ENCODE measurements at places on chromosomes 6 and 20.

DNA sequence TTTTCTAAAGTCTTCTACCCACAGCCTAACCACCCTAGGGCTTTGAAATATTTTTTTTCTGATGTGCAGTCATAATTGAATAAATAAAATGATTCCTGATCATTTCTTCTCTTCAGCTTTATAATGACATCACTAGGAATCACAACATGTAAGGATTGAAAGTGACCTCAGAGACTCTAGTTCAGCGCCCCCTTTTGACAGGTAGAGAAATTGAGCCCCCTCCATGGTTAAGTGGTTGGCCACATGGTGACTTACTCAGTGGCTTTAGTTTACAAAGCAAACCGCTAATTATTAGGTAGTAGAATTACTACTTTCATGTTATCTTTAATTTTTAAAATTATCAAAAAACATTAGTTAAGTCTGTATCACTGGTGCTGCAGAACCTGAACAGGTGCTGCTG is 13.3 kb upstream of the SLC2A12 start:
- DNase-seq: peak; percentile 22

DNA sequence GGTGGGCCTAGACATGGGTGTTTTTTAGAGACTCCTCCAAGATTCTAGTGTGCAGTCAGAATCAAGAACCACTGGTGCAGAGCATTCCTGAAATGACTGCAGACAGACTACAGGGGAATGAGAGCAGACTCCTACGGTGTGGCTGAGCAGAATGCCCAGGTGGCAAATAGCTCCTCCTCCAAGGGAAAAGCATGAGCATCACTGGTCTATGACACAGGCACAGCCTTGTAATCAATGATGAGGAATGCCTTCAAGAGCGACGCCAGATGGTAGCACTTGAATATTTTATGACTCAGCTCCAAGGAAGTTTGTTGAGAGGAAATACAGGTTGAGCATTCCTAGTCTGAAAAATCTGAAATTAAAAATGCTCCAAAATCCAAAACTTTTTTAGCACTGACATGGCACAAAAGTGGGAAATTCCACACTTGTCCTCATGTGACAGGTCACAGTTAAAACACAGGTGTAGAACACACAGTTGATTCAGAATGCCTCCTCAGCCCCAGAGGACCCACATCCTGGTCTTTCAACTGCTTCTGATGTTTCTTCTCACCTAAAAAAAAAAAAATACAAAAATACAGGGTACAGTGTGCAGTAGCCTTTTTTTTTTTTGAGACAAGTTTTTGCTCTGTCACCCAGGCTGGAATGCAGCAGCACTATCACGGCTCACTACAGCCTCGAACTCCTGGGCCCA is 10.6 kb upstream of the FAM8A1 start:
- DNase-seq: no peak

- peak; percentile 75 for DNase-seq
These were observed 6.0 kb upstream of the TRIM26 start for GRCh38 chr6:30219244-30219643.

- no peak for DNase-seq
These were observed 81.3 kb upstream of the SPTLC3 start for GRCh38 chr20:12927489-12927888.

DNA sequence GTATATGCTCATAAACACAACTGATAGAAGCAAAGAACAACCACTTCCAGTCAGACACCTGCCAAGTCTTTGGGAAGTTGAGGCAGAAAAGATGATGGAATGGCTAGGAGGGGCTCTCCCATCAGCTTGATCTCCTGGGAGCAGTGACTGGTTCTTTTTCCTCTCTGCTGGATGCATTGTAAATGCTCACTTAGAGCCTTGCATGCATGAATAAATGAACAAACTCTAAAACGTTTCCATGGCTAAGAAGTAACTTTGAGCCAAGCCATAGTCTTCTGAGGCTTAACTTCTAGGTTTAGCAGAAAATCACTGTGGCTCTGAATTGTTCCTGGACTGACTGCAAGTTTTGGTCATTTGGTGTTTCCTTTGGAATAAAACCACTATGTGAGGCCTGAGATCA is 166.4 kb upstream of the CITED2 start:
- no peak for DNase-seq

- DNase-seq: peak; percentile 3
These were observed 24.4 kb downstream of the ARG1 start for GRCh38 chr6:131597446-131597845.

DNA sequence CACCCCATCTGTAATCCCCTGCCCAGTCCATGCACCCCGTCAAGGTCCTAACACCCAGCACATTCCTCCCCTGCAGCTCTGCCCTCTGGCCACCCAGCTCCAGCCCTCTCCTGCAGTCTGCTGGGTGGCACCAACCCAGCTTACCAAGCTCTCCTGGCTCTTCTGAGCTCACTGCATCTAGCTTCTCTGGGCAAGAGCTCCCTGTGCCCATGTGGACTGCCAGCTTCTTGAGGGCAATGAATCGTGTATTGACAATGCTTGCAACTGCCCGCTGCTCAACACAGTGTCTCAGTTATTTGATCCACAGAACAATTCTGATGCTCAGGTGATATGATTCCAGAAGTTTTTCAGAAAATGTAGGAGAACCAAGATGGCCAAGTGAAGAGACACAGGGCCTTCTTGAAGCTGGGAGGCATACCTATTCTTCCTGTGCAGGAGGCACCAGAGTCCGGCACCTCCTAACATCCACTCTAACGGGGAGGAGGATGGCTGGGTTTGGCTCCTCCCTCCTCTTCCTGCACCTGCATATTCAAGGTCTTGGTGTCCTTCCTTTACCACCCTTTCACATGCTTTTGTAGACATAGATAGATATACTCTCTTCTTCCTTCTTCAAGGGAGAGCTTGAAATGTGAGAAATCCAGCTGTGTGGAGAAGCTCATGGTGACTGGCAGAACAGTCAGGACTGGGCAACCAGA is 85.6 kb downstream of the TRERF1 start:
- no peak for DNase-seq

DNA sequence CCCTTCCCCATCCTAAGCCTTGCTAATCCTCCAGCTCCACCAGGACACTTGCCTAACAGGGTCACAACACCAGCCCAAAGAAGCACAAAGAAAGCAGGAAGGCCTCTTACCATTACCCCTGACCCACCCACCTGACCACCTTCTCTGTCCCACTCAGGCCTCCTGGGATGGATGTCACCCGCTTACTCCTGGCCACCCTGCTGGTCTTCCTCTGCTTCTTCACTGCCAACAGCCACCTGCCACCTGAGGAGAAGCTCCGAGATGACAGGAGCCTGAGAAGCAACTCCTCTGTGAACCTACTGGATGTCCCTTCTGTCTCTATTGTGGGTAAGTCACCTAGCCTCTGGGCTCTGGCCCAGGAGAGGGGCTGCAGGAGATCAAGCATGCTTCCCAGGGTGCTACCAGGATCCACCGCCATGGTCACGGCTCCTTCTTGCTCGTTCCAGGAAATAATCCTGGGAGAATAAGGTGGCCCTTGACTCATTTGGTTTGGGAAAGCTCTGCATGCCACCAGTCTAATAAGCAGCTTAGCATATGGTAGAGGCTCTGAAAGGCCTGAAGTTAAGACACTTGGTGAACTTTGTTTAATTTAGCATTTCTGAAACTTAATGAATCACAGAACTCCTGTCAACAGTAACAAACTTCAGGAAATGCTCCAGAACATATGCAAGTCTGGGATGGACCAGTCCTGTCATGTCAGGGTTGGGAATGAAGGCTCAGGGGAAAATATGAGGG is 19.2 kb downstream of the ASIP start:
- no peak for DNase-seq

- DNase-seq: no peak
These were observed 25.5 kb downstream of the RNF144B start for GRCh38 chr6:18412644-18413043.

DNA sequence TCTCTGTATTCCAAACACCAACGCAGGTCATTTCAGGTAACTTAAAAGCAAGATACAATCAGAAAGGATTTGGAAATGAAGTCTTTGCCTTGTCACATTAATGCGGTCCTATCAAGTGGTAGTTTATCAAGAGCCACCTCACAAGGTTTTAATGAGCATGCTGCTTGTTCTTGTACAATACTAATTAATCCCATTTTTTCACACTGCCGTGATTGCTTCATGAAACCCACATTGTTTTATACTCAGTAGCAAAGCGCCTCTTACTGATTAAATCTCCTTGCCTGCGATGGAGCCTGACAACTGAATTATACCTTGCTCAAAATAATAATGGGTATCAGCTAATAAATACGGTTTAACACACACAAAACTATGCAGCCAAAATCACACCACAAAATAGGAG is 234.1 kb upstream of the TSHZ2 start:
- no peak for DNase-seq

DNA sequence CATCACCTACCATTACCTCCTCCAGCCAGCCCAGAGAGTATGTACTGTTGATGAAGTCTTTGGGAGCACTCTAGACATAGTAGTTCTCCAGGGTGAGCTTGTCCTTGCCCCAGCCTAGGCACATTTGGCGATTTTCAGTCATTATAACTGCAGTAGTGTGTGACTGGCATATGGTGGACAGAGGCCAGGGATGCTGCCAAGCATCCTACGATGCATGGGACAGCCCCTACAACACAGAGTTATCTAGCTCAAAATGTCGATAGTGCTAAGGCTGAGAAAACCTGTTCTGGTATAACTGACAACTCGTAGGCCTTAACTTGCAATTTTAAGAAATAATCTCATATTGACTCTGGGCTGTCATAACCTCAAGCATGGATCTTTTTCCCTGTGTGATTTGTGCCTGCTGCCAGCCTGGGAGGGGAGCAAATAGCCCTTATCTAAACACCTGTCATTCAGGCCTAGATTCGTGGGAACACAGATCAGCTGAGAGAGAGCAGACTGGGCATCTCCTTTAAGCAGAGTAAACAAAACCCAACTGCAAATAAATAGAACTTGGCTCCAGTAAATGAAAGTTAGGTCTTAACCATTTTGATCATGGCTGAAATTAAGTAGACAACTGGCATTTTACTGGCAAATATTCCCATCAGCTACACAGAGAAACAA is 102.6 kb downstream of the SPTLC3 start:
- no peak for DNase-seq

- no peak for DNase-seq
These were observed 54.9 kb upstream of the SASH1 start for GRCh38 chr6:148287623-148288333.

GRCh38 chr6:81293896-81294295 is 458.6 kb downstream of the TENT5A start:
- no peak for DNase-seq

- no peak for DNase-seq
These were observed 107.3 kb downstream of the EPB41L2 start for GRCh38 chr6:130955755-130956154.

DNA sequence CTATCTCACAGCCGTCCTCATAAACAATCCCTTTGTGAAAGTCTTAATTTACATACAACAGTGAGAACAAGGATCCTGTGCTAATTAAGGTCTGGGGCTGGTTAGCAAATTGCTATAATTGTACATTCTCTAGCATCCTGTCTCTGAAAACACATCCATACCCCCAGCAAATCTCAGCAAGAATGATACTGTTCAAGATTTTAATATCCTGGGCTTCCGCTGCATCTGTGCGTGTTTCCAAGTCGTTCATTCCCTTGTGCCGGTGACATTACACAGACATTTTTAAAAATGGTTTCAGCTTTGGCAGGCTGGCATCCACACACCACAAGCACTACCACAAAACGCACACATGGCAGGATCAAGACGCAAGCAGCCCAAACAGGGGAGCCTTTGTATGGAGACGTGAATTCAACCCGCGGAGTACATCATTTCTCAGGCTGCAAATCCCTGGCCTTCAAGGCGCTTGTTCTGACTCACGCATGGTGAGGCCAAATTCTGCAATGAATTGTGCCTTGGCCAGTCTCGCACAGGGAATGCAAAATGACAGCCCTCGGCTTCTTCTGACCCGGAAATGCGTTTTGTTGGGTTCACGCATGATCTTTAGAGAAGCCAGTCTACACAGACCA is 20.3 kb downstream of the ZMYND8 start:
- no peak for DNase-seq
